ENCODE measurements at places on chromosomes 16 and 17.

DNA sequence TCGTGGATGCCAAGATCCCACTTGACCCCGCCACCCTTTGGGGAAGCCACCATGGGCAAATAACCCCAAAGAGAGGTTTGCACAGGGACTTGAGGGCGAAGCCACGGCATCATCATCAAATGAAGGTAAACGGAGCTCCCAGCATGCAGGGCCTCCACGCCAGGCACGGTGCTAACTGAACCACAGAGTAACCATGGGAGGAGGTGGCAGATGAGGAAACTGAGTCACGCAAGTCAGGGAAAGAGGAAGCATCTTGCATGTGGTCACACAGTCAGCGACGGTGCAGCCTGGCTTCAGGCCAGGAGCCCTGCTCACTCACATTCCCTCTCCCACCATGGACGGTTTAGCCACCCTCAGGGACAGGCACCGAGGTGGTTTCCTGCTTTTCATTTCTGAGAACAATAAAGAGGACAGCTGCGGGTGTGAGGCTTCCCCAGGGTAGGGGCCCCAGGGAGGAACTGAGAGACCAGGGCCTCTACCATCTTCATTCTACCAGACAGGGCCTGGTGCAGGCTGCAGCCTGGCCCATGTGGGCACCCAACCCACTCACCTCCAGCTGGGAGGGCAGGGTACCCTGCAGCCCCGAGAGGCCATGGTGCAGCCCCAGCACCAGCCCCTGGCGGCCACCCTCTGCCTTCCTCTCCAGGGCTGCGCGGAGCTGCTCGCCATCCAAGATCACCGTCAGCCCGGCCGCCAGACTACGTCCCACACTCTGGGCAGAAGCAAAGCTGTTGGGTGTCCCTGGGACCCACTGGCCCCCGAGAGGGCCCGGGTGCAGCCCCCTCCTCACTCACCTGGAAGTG is 78.3 kb downstream of the RMI2 start:
- no peak for DNase-seq

DNA sequence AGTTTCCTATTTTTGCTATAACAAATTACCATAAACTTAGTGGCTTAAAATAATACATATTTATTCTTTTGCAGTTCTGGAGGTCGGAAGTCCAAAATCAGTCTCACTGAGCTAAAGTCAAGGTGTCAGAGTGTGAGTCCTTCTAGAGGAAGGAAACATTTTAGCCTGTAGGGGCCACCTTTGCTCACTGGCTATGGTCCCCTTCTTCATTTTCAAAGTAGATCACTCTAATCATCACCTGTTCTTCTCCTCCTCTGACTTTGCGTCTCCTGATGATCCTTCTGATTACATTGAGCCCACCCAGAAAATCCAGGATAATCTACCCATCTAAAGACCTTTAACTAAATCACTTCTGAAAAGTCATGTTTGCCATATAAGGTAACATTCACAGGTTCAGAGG is 534.4 kb upstream of the SALL1 start:
- DNase-seq = no peak

DNA sequence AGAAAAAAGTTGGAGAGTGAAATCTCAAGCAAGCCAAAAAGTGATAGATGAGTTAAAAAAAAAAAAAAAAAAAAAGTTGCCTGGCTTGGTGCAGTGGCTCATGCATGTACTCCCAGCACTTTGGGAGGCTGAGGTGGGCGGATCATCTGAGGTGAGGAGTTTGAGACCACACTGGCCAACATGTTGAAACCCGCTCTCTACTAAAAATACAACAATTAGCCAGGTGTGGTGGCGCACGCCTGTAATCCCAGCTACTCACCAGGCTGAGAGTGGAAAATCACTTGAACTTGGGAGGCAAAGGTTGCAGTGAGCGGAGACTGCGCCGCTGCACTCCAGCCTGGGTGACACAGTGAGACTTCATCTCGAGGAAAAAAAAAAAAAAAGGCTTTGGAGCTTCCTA is 668.8 kb downstream of the WWOX start:
- DNase-seq = no peak

DNA sequence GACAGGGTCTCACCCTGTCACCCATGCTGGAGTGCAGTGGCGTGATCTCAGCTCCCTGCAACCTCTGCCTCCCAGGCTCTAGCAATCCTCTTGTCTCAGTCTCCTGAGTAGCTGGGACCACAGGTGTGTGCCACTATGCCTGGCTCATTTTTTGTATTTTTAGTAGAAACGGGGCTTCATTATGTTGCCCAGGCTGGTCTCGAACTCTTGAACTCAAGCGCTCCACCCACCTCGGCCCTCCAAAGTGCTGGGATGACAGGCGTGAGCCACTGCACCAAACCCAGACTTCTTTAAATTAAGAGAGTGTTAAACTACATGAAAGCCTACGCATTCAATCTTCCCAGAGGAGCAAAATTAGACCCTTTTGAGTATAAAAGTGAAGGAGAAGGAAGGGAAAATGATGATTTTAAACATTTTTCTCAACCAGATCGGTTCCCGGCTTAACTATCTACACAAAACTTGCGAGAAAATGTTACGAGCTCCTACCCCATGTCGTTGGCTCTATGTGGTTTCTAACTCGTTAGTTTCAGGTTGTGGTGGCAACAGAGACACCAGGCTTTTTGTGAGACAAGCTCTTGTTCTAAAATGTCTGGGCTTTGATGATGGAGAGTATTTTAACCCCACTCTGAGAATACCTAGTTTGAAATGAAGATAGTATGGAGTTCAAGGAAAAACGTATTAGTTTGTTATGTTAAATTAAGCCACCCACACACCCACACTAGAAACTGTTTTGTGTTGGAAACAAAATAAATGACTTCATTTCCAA is 26.3 kb downstream of the STAT5B start:
- DNase-seq = no peak

DNA sequence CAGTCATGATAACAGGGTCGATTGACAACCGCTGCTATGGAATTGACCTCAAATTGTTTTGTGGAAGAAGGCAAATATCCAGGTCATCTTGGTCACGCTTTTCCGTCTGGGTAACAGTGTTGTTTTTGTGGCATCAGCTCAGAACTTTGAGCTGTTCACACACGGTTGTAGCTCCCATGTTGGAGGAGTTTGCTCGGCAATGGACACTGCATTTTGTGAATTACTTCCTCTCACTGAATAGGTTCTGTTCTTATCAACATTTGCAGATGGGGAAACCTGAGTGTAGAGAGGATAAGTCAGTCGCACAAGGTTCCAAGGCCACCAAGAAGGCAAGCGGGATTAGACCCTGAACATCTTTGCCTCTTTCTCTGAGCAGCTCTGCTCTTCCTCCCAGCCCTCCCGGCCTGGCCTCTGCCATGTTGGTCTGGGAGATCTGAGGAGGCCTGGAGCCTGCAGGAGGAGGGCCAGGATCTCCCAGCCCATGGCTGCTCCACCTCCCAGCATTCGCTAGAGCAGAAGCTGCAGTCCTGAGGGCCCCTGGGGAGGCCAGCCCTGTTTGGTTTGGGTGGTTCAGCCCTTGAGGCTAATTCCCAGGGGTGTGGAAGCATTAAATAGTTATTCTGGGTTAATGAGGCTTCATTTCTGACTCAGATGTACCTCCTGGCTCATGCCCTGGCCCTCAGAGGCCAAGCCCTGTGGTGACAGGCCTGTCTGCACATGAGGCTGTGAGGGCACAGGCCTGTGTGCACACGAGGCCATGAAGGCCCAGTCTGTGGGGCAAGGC is 154.1 kb upstream of the PLCG2 start:
- DNase-seq = peak; percentile 60

- DNase-seq = no peak
Observed at GRCh38 chr17:7312432-7313087, 2.6 kb downstream of the GPS2 start.

- DNase-seq = no peak
Observed at GRCh38 chr17:4006745-4007211, 42.5 kb upstream of the ATP2A3 start.

DNA sequence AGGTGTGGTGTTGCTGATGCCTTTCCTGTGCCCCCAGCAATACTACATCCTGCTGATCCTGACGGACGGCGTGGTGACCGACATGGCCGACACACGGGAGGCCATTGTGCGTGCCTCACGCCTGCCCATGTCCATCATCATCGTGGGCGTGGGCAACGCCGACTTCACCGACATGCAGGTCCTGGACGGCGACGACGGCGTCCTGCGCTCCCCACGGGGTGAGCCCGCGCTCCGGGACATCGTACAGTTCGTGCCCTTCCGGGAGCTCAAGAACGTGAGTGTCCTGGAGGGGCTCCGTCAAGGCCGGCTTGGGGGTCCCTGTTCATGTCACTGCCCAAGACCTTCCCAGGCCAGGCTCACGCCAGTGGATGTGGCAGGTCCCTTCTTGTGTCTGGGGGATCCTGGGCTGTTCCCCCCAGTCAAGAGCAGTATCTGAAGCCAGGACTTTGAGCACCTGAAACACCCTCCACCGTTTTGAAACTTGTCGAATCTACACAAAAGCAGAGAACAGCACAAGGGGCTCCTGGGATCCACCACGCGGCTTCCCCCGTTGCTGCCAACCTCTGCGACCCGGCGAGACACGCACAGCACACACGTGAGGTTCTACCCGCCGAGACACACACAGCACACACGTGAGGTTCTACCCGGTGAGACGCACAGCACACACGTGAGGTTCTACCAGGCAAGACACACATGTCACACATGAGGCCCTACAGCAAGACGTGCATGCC is 17.9 kb upstream of the DPEP1 start:
- DNase-seq = no peak

GRCh38 chr16:30186782-30187555 is 3.6 kb downstream of the CORO1A start:
- DNase-seq = no peak

- no peak for DNase-seq
Observed at GRCh38 chr17:77269696-77270681, 129.2 kb downstream of the SEC14L1 start.

- no peak for DNase-seq
Observed at GRCh38 chr16:12551946-12552345, 251.7 kb downstream of the CPPED1 start.

DNA sequence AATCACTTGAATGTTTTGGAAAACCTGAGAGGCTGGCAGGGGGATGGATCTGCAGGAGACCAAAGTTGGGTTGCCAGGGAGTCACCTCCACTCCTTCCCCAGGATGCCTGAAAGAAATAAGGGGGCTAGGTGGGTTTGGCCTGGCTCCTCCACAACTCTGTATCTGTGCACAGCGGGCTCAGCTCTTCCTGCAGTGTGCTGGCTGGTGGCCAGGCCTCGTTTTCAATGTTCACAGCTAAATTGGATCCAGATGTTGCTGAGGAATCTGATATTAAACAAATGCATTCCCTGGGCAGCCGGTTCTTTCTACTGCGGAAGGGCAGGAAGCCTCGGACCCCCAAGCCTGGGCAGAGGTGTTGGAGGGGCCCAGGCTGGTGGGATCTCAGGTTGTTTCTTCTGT is 106.2 kb downstream of the N4BP1 start:
- no peak for DNase-seq

DNA sequence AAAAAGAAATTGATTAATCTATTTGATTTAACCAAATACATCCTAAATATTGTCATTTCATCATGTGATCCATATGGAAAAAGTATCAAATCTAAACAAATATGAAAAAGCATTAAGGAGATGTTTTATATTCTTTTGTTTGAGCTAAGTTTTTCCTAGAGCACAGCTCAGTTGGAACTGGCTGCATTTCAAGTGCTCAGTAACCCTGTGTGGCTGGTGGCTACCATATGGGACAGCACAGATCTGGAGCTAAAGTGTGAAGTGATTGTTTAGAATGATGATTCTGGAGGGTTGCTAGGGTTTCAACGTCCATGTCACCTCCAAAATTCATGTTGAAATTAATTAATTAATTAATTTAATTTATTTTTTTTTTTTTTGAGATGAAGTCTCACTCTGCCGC is 137.5 kb downstream of the XYLT1 start:
- no peak for DNase-seq

- no peak for DNase-seq
Observed at GRCh38 chr17:31314782-31315100, 887 bp upstream of the EVI2B start.

DNA sequence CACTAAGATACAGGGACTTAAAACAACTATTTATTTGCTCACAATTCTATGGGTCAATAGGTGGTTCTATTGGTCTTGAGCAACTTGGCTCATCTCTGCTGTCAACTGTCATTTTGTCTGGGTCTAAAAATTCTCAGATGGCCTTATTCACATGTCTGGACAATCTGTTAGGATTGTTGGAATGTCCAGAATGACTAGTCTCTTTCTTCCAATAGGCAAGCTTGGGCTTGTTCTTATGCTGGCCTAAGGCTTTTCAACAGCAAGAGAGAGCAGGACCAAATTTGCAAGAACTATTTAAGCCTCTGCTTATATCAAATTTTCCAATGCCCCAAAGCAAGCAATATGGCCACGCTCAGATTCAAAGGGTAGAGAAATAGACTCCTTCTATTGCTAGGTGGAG is 240.9 kb downstream of the KIF2B start:
- peak; percentile 19 for DNase-seq

- DNase-seq = no peak
Observed at GRCh38 chr17:72270273-72270924, 149.6 kb downstream of the SOX9 start.

- DNase-seq = no peak
Observed at GRCh38 chr17:79249929-79250521, 175.4 kb downstream of the ENGASE start.

DNA sequence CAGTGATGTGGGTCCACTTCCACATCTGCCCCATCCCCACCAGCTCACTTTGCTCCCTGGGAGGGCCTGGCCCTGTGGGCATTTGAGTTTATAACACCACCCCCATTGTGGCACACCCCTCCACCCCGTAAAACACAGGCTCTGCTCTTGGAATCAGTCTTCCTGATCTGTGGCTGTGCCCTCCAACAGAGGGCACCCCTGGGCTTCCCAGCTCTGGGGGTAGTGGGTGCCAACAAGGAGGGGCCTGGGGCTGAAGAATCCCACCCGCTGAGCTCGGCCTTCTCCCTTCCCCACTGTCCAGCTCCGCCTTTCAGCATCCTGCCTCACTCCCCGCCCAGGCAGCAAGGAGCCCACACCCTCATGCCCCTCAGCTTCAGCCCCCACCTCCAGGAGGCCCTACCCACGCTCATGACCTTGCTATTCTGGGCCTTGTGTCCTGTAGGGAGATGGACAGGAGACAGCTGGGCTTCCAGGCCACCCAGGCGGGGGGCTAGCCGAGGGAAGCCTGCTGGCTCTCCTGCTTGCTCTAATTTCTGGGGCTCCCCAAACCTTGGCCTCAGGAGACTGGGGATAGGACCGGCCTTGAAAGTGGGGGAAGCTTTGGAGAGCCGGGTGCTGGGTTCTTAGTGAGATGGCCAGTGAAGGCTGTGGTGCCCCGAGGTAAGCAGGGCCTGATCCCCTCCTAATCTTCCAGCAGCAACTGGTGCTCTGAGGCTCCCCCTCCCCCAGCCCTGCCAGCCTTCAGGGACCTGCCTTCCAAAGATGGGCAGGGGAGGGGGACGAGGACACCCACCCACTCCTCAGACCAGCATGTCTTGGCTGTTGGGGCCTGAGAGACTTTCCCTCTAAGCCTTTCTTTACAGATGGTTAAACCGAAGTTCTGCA is 2.9 kb upstream of the ATP2A1 start:
- DNase-seq = no peak

GRCh38 chr16:2388139-2388874 is 40.9 kb upstream of the CCNF start:
- no peak for DNase-seq

Data from RWPE1 (cell line).